ENCODE measurements at places on chromosomes 1 and 21.

GRCh38 chr1:109793486-109794318, 30.0 kb upstream of the EPS8L3 start:
- no peak for DNase-seq

GRCh38 chr1:217614200-217614712, 16.6 kb downstream of the GPATCH2 start:
- no peak for DNase-seq

- DNase-seq: no peak
These were observed 569 bp downstream of the RNF207 start for GRCh38 chr1:6206520-6206855.

DNA sequence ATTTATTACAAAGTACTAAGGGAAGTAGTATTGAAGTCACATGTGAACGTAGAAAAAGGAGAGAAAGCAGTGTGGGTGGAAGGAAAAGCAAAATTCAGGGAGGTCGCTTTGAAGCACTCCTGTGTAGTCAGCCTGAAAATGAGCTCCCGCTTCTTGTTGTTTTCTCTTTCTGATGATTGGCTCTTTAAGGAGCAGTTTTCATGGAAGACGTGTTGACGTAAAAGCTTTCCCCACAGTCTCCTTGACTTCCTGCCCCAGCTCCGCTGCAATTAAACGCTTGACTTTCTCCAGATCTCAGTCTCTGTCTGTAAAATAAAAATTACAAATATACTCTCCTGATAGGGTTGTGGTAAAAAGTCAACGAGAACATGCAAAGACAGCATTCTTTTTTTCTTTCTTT, 661.5 kb upstream of the ZP4 start:
- no peak for DNase-seq

DNA sequence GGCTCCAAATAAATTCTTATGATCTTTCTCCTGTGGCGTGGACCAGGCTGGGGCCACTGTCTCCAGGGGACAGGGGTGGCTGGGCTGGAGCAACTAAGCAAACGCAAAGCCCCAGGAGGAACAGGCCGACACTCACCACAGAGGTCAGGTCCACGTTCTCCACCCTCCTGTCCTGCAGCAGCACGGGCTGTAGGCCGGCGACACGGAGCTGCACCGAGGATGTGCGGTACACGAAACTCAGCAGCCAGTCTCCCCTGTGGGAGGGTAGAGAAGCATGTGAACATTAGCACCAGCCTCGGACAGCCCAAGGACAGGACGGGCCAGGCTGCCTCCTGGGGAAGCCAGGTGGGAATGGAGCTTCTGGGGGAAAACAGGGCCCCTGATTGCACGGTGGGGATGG, 29.6 kb downstream of the HTR6 start:
- DNase-seq: no peak

- DNase-seq: no peak
These were observed 2.7 kb downstream of the LRRC71 start for GRCh38 chr1:156922986-156923669.

DNA sequence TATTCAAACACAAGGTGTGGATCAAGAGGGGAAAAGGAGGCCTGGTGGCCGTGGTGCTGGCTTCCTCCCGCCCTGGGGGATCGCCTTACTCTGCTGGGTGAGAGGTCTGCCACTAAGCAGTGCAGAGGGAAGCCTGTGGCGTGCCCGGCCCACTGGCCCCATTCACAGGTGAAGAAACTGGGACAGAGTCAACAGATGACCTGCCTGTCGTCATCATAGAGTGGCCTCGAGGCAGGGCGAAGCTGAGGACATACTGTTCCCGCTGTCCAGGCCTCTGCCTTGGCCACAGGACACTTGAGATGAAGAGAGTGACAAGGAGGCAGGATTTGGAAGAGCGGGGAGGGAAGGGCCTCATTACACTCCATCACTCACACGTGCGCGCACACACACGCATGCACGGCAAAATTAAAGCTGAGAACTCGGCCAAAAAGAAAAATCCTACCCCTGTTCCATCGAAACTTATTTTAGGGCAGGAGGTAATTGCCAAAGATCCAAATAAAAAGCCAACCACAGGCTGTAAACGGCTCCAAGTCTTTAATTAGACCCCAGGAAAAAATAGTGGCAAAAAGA, 50.5 kb downstream of the CASZ1 start:
- no peak for DNase-seq

GRCh38 chr1:15610167-15610566, 7.1 kb upstream of the DDI2 start:
- DNase-seq: no peak

DNA sequence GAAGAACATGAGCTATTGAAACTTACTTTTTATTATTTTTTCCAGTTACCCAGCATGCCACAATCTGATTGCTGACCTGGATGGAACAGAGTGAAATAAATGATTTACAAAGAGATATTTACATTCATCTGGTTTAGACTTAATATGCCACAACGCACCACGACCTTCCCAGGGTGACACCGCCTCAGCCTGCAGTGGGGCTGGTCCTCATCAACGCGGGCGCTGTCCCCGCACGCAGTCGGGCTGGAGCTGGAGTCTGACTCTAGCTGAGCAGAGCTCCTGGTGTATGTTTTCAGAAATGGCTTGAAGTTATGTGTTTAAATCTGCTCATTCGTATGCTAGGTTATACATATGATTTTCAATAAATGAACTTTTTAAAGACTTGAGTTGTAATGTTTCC, 243.9 kb downstream of the SDCCAG8 start:
- DNase-seq: no peak

DNA sequence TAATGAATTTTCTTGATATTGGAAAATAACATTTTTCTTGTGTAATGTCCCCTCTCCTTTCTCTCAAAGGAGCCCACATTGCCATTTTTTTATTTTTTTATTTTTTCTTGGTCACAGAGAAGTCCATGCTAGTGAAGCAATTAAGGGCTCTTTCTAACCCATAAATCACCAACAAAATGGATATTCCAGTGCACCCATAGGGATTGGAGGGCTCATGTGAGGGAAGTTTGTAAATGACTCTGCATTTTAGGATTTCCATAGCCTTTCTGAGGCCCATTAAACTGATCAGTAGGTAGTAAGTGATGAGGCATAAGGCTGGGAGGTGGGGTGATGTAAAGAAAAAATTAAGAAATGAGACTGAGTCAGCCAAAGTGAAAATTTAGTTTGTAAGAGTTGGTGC, 55.9 kb upstream of the JAK1 start:
- no peak for DNase-seq

DNA sequence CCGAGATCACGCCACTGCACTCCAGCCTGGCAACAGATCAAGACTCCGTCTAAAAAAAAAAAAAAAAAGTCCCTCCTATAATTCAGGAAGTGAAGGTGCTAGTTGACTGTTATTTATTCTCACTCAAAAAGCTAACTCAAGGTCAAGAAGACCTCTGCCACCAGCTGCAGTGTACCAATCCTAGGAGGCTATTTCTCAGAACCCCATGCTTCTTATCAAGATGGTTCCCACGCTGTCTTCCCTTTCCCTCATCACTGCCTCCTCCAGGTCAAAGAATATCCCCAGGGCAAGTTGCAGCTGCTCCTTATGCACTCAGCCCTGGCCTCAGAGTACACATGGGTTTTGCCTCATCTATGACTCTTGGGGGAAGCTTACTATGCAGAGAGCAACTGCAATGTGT, 53.6 kb downstream of the RERE start:
- no peak for DNase-seq

DNA sequence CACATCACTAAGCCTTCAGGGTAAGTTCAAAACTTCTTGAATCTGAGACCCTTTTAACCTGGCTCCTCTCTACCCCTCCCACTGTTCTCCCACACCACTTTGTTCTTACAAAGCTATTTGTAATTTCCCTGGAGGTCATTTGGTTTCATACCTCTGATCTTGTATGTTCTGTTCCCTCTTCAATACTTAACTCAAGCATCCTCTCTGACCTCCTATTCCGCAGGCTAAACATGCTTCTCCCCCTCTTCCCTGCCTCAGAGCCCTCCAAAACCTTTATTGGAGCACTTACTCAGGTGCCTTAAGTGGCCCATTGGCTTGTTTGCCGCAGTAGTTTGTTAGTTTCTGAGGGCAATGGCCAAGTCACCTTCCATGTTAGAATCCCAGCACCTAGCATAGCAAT, 54.8 kb downstream of the SSX2IP start:
- DNase-seq: no peak

- no peak for DNase-seq
These were observed 4.7 kb downstream of the TFF3 start for GRCh38 chr21:42310411-42311001.

DNA sequence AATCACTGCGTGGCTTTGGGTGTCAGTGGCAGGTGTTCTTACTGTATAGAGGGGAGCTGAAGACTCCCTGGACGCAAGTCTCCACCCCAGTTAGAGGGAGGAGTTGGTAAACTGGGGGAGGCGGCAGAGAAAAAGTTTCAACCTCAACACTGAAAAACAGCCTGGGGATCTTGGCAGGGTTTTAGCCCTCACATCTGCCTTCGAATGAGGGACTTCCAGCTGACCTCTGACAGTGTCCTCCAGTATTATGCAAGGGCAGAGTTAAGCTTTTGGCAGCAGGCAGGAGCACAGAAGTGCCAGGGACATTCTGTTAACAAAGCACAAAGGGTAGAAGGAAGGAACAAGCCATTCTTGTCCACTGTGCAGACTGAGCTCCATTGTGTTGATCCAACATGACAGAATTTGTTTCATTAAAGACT, 41.2 kb upstream of the RAB4A start:
- no peak for DNase-seq

- no peak for DNase-seq
These were observed 12.4 kb downstream of the IPO9 start for GRCh38 chr1:201841265-201841912.

- DNase-seq: no peak
These were observed 43.5 kb downstream of the RRAGC start for GRCh38 chr1:38815903-38816627.

DNA sequence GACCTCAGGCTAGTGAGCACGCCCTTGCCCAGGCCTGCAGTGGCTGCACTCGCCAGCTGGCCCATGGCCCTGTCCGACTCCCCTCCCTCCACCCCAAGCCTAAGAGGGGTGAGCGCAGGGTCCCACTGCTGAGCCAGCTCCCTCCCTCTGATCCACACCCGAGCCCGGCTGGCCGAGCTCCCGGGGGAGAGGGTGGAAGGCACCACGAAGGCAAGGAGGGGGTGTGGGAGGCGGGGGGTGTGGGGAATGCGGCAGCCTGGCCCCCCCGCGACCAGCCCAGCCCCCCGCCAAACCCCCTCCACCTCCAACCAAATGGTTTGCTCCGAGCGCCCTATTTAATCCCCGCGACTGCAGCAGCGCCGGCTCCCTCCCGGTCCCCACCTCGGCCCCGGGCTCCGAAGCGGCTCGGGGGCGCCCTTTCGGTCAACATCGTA, at the start of gene CADM3:
Gene CADM3, plus strand, starts transcription at position 362 of the 434 bp plus-strand sequence. CDS start 151 bp downstream, outside the sequence.
- DNase-seq: no peak

- no peak for DNase-seq
These were observed 372.9 kb upstream of the RUNX1 start for GRCh38 chr21:35422011-35422410.

GRCh38 chr21:45152265-45152746, 77.9 kb downstream of the ADARB1 start:
- DNase-seq: peak; percentile 51

DNA sequence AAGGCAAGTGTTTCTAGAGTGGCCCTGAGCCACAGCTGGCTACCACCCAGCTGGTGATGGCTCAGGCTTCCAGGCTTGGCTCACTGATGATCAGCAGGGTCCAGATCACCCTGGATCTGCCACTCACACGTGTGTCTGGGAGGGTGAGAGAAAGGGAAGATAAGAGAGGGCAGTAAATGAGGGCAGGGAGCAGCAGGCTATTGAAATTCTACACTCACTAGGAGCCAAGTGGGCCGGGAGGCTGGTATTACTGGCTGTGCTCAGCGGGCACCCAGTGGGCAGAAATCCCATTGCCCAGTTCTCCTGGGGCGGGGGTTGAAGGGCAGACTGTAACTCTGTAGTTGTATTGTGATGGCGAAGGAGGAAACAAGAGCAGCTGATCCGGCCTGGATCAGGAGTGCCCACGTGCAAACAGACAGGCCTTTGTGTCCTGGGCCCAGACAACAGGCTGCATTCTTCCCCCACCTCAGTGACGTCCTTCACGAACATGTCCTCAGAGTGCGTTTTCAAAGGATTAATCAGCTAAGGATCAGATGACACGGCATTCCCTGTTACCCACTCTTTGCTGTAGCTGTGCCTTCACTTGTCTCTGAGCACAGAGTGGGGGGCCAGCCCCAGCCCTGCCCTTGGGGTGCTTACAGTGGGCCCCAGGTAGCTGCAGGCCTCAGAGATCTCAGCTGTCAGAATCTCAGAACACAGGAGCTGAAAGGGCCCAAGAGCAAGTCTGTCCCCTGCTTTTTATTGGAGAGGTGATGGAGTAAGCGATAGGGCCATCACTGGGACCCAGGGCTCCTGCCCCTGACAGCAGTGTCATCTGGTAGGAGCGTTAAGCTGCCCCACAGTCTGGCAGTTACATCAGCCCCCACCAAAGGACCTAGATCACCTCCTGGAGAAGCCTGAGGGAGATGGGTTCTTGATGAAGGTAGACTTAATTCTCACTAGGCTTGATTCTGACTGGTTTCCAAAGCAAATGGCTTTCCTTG, 60.5 kb downstream of the ATP1A1 start:
- no peak for DNase-seq

- DNase-seq: no peak
These were observed 18.8 kb upstream of the TENT5B start for GRCh38 chr1:27031235-27032118.

DNA sequence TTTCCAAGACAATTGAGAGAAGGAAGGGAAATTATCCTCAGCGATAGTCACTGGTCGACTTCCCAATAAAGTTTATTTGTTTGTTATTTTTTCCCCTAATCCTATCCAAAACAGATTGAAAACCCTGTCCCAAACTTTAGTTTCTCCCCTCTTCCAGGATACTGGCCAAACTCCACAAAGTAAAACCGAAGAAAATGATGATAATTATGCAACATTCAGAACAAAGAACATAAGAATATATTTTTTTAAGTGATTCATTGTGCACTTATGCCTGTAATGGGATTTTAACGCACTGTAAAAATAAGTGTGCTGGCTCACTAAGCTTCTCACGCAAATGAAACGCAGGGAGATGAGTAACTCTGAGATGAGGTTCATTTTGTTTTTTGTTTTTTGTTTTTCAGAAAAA, 6.0 kb downstream of the GLIS1 start:
- DNase-seq: no peak

DNA sequence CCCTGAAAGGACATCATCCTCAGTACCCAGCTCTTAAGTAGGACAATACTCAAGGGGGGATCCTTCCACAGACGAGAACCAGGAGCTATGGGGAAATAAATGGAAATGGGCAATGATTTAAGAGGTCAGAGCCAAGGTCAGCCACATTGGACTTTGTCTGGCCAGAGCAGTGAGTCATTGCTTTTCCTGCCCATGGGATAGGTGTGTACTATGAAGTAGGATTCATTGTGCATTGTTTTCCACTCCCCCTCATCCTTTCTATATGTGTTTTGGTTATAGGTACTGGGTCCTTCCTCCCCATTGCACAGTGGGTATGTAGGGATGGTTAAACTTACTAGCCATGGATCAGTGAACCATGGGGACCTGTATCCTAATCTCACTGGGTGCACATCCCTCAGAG, 328.9 kb upstream of the USP25 start:
- DNase-seq: no peak

GRCh38 chr1:87786229-87786628, 457.5 kb downstream of the LMO4 start:
- no peak for DNase-seq

GRCh38 chr1:168920456-168921094, 185.9 kb upstream of the ATP1B1 start:
- DNase-seq: no peak
